ENCODE measurements at places on chromosomes 4 and X.

DNA sequence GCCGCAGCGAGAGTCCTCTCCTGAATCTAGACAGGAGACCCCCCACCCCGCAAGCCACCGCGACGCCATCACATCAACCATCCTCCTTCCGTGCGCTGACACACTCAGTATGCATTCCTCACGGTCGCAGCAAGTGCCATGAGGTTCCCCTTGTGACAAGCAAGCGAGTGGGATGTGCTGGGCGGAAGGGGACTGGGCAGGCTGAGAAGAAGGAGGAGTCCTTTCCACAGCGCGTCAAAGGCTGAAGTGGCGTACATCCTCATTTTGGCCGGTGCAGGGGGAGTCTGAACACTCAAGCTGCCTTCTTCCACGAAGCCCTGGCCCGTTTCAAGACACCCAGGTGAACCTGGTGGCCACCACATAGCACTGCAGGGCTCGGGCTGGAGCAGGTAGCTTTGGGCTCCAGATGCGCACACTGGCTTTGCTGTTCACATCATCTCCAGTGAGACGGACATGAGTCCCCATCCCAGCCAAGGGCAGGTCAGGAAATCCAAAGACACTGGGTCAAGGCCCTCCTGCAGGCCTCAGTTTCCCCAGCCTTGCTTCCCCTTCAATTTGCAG, 30.4 kb downstream of the CCNQ start:
- DNase-seq = no peak

- DNase-seq = peak; percentile 9
Observed at GRCh38 chrX:54288277-54288676, 69.6 kb downstream of the WNK3 start.

DNA sequence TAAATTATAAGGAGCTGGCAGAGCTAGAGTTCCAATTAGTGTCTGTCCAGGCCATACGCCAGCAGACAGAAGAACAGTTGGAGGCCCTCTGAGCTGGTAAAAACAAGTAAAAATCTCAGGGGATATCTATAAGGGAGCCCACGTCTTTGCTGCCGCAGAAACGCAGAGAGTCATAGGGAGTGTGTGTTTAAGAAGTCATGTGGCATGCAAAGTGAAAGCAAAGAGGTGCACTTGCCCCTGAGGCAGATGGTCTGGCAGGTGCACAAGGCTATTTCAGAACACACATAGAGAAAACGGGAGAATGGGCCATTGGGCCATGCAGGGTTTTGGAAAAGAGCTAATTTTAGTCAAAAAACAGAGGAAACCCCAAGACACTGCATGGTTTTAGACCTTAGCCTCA, 92.7 kb downstream of the NAP1L3 start:
- no peak for DNase-seq

GRCh38 chr4:187940299-187940698, 55.3 kb upstream of the ZFP42 start:
- no peak for DNase-seq

GRCh38 chr4:9924750-9925149, 96.5 kb downstream of the SLC2A9 start:
- DNase-seq = peak; percentile 8

DNA sequence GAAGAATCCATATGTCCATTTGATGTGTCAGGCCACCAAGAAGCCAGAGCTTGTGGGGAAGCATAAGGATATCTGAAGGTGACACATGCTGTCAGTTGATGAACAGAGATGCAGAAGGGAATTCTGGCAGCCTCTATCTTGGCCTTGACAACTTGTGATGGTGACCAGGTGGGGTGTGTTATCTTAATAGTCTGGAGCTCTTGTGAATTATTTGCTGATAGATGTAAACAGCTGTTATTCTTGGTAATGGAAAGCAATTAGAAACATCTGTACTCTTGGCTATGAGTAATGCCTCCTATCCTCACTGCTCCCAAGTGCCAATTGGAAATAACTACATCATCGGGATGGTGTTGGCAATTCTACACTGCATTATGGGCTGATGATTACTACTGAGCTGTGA, 51.9 kb downstream of the NAA11 start:
- no peak for DNase-seq

DNA sequence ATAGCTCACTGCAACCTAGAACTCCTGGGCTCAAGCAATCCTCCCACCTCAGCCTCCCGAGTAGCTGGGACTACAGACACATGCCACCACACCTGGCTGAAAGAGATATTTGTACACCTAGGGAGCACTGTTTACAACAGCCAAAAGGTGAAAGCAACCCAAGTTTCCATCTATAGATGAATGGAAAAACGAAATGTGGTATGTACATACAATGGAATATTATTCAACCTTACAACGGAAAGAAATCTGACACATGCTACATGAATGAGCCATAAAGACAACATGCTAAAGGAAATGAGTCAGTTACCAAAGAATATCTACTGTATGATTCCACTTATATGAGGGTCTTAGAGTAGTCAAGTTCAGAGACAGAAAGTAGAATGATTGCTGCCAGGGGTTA, 52.2 kb downstream of the ABCG2 start:
- peak; percentile 84 for DNase-seq

DNA sequence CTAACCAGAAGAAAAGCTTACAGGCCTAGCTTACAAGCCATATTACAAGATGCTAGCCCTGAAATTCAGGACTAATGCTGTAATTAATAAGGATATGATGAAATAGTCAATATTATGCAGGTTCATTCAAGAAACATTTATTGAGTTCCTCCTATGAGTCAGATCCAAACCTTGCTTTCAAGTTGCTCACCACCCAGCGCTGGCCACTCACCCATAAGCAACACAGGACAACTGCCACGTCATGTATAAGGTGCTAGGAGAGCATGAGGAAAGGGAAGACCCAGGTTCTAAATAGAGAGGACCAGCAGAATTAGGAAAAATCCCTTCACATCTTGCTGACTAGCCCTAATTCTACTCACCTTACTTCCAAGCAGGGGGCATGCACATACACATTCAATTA, 23.3 kb downstream of the MAML3 start:
- peak; percentile 73 for DNase-seq

- DNase-seq = peak; percentile 52
Observed at GRCh38 chr4:145043306-145043705, 54.7 kb downstream of the ANAPC10 start.

GRCh38 chr4:73442275-73442674, 6.3 kb downstream of the AFP start:
- DNase-seq = no peak

GRCh38 chr4:35526456-35526855, 717.9 kb downstream of the ARAP2 start:
- no peak for DNase-seq

All from lung microvascular endothelial cell (primary cell).